ENCODE measurements at places on chromosomes 12 and 14.

DNA sequence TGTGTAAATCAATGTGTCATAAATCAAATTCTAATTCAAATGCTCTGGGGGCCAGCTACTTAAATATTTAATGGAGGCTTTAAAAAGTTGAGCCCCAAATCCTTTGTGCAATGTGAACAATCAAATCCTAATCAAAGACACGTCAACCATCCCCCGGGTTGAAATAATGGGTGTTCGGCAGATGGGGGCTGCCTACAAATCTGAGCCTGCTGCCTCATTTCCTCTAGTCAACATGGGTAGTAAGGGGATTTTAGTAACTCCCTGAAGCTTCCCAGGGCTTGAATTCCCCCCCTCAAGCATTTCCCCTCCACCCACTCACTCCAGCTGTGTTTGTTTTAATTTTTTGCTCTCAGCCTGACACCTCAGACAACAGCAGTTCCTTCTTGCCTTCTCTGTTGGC lies 37.8 kb downstream of the SRRM4 start:
- DNase-seq, result no peak

GRCh38 chr12:100388382-100388781 lies 31.5 kb downstream of the SLC17A8 start:
- no peak for DNase-seq

- DNase-seq, result no peak
These were observed 42.1 kb upstream of the GXYLT1 start for GRCh38 chr12:42186793-42187192.

- DNase-seq, result peak; percentile 15
These were observed 82.2 kb downstream of the ADCK1 start for GRCh38 chr14:77882098-77882497.

- DNase-seq, result no peak
These were observed 13.7 kb upstream of the TCTN1 start for GRCh38 chr12:110600254-110600653.

GRCh38 chr14:83994020-83994419 lies 1535.9 kb upstream of the FLRT2 start:
- no peak for DNase-seq

GRCh38 chr14:80385336-80385735 lies 174.0 kb upstream of the DIO2 start:
- DNase-seq, result no peak

DNA sequence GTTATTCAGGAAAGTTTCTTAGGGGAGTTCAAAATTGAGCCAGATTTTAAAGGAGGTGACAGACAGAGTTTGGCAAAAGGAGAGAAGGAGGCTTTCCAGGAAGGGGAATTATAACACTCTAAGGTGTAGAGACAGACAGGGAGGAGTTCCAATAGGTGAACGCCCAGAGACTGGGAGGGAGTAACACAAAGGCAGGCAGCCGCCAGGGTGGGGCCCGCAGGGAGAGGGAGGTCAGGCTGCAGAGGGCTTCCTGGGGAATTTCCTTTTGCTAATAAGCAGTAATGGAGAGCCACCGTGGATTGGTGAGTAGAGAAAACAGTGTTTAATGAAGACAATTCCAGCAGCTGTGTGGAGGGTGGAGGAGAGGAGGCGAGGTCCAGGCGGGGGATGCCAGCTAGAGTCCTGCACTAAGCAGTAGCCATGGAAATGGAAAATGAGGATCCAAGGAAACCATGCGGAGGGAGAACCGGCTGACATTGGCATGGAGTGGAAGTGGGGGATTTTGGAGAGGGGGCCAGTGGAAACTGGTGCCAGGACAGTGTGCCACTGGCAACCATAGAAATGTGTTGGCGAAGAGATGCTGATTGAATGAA lies 22.2 kb downstream of the GRIN2B start:
- DNase-seq, result no peak

DNA sequence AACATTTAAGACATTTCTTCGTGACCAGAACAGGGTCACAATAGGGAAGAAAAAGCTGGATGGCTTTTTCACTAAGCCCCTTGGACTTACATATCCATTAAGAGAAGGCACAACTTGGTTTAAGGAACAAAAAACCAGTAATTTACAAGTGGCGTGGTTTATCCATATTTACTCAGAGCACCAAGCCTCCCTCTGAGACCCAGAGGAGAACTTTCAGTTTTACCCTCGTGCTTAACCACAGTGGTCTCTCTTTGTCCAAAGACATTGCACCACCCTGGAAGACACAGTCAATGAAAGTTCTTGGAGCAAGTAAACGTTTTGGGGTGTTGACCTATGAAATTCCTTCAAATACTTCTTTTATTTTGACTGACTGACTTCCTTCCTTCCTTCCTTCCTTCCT lies 52.5 kb downstream of the SSPN start:
- DNase-seq, result no peak

GRCh38 chr12:21638054-21638891 lies 19.4 kb downstream of the LDHB start:
- no peak for DNase-seq

DNA sequence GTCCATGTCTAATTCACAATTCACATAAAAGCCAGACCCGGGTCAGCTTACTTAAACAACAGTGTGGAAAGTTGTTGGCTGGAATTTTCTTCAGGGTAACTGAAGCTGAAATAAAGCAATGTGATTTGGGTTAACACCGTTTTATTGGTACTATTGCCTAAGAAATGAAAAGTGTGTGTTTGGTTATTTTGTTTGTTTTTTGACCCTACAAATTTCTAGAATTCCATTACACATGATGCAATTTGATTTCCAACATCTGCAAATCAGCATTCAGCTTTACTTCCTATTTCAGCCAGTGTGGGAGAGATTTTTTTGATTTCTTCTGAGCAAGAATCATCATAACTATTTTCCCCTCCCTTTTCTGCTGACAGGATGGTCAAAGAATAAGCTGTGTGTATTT lies 45.7 kb upstream of the CLMN start:
- DNase-seq, result no peak

DNA sequence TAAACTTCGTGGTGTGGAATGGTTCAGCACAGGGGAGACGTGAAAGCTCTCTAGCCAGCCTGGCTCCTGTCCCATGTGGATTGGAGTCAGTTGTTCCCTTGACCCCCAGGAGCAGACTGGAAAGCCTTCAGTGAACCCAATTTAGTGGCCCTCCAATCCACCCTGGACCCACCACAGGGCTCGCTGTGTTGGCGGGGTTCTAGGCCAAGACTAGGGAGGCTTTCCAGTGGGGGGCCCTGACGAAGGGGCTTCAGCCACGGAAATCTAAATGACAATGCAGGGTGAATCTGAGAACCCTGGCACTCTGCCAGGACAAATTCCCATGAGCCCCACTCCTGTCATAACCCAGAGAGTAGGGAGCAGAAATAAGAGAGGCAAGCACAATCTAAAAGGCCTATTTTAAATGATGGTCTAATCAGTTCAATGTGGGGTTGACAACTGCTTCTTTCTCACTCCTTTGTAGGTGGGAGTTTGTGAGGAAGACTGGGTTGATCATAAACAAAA lies 110.8 kb downstream of the SLC35F4 start:
- DNase-seq, result peak; percentile 1

DNA sequence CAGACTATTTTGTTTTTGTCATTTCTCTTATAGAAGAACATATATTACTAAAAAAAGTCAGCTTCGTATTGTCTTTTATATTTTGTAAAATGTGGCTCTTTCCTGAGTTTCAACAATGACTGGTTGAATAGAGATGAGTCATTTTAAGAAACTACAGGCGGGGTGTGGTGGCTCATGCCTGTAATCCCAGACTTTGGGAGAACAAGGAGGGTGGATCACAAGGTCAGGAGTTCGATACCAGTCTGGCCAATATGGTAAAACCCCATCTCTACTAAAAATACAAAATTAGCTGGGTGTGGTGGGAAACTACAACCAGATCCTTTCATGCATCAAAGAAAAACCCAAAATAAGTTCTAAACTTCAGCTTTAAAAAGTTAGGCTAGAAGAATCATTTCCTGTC lies 28.8 kb downstream of the HECTD4 start:
- no peak for DNase-seq

DNA sequence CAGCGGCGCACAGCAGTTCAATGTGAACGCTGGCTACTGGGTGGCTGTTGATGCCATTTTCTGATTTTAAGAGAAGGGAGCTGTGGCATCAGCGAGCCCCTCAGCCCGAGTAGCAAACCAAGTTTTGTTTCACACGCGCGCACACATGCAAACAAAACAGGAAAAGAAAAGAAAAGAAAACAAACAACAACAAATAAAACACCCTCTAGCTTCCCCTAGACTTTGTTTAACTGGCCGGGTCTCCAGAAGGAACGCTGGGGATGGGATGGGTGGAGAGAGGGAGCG lies 540 bp downstream of the PAX9 start:
- no peak for DNase-seq
